Epithelial cell of prostate (primary cell): ENCODE measurements at places on chromosomes 5 and 9.

DNA sequence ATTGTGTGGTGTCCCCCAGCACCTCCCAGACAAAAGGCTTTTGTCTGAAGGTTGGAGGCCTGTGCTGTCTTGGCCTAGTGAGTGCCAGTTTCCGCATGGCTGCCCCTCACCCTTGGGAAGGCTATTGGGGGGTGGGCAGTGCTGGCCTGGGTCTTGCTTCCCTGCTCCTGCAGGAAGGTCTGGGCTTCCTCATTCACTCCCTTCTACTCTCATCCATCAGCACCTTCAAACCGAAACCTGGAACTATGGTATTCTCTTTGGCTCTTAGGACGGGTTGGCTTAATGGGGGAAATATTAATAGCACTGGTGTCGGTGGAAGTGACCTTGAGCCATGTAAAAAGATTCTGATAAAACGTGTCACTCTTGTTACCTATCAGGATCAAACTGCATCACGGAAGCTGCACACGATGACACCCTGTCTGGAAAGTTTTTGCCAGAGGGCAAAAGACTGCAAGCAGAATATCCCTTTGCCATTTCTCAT is 34.0 kb upstream of the GLRX start:
- no peak for DNase-seq

DNA sequence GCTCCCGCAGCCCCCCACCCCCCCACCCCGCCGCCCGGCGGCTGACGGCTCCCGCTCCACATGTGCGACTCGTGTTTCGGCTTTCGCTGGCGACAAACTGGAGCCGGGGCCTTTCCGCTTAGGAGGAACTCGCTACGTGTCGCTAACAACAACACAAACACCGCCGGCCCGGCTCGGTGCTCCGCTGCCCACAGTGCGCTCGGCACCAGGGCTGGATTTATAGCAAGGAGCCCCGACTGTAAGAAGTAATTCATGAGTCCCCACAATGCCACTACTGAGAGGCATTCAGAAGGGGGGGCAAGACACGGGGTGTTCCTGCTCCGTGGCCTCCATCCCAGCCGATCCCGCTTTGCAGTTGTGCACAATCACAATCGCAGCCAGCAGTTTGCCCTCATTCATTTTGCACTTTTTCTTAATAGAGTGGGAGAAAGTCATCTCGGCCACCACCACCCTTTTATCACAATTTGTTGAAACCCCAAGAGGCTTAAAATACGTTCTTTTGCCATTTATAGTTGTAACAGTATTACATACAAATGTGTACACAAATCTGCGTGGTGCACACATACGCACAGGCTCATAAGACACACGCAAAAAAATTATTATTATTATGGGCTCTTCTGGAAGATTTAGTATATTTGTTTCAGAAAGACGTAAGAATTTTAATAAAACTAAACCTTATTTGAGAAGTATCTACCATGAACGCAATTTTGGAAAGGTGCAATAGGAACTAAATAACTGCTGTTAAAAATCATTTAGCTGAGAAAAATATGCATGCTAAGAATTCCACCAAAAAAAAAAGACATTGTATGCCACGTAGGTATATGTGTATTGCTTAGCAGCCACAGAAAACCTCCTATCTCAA is 48.1 kb downstream of the EBF1 start:
- no peak for DNase-seq

- DNase-seq = no peak
These were observed 23.5 kb upstream of the SUSD1 start for GRCh38 chr9:112198646-112199045.

DNA sequence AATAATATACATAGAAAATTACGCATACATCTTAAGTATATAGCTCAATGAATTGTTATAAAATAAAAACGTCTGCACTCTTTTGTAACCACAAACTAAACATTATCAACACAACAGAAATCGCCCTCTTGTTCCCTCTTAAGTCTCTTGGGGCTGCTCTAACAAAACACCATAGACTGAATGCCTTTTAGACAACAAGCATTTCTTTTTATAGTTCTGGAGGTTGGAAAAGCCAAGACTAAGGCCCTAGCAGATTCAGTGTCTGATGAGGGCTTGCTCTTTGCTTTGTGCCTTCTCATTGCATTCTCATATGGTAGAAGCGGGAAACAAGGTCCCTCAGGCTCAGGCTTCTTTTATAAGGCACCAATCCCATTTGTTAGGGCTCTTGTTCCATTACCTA is 4.9 kb upstream of the IFNB1 start:
- no peak for DNase-seq

DNA sequence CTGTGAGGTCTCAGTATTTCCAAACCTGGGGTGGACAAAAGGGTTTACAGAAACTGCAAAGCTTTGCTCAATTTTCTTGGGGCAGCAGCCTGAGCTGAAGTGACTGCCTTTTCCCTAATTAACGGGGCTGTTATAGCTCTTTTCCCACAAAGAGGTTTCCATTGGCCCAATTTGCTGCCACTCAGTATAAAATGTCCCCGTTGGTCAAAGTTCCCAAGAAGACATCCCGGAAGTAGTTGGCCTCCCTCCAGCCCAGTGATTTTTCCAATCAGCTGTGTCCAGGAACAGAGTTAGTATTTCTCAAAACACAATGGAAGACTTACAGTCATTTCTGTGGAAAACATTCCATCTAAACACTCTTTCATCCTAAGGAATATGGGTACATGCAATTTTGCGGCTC is 643.6 kb downstream of the ACTL7B start:
- DNase-seq = no peak
